ENCODE measurements at places on chromosomes 3 and 15.

- DNase-seq: no peak
Measured at GRCh38 chr3:194731506-194732073, 45.9 kb downstream of the FAM43A start.

DNA sequence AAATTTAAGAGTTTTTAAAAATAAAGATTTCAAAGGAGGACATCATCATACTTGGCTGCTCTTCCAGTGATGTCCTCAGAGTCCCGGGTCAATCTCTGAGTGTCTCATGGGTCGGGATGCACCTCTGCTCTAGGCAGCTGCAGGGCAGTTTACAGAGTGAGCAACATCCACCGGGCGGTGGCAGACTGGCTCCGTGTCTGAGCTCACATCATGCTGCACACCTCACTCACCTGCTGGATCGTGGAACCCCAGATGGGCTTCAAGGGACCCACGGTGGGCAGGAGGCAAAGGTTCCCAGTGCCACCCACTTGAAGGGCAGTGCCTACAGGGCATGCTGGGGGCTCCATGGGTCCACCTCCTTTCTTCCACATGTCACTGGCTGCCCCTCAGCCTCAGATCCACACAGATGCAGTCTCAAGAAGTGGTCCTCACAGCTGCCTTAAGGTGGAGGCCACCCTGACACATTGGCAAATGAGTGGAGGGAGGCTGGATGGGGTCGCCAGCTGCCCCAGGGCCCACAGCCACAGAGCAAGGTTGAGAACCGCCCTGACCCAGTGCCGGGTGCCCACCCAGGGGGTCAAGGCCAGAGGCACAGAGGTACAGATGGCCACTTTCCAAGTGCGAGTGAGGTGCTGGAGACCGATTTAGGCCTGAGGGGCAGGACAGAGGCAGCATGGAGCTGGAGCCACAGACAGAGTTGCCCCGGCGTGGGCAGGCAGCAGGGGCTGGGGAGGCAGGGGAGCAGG, 25.2 kb downstream of the CYFIP1 start:
- no peak for DNase-seq

DNA sequence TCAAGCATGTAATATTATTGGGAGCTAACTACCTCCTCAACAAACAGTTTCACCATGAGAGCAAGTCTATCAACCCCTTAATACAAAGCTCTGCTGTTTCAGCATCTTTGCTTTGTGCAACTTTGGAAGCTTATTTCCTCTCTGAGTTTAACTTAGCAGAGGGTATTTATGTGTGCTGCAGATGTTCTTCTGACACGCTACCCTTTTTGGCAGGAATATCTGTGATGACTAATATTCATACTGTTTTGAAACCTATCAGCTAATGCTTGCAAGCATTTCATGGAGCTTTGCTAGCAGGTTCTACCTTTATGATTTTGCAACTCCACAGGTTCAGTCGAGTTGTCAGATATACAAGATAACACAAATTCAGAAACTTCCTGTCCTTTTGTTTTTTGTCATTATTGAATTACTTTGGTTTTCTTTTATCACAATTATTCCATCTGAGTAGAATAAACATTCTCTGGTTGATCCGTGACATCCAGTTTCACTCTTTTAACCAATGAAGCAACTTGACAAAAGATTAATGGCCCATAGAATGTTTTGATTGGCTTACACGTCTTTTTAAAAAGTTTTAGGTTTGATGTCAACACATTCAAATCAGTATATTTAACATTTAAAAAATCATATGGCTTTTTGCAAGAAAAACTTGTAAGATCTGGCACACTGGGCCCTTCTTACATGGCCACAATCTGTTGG, 1.7 kb upstream of the SLC9A9 start:
- peak; percentile 46 for DNase-seq

DNA sequence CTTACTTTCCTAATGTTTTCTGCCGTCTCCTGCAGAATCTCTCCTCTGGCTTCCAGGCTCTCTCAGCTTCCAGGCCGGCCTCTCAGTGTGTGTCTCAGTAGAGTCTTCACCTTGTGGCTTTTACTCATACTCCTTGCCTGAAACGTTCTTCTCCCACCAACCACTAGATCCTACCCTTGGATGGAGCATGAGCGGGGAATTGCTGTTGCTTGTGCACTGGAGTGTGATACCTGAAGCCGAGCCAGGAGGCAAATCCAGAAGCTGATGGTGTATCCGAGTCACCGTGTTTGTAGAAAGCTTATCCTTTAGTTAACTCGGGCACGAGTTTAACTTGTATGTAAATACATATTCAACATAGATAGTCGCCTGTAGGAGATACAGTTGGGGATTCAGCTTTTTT, 285.0 kb upstream of the C2CD4B start:
- DNase-seq: no peak

DNA sequence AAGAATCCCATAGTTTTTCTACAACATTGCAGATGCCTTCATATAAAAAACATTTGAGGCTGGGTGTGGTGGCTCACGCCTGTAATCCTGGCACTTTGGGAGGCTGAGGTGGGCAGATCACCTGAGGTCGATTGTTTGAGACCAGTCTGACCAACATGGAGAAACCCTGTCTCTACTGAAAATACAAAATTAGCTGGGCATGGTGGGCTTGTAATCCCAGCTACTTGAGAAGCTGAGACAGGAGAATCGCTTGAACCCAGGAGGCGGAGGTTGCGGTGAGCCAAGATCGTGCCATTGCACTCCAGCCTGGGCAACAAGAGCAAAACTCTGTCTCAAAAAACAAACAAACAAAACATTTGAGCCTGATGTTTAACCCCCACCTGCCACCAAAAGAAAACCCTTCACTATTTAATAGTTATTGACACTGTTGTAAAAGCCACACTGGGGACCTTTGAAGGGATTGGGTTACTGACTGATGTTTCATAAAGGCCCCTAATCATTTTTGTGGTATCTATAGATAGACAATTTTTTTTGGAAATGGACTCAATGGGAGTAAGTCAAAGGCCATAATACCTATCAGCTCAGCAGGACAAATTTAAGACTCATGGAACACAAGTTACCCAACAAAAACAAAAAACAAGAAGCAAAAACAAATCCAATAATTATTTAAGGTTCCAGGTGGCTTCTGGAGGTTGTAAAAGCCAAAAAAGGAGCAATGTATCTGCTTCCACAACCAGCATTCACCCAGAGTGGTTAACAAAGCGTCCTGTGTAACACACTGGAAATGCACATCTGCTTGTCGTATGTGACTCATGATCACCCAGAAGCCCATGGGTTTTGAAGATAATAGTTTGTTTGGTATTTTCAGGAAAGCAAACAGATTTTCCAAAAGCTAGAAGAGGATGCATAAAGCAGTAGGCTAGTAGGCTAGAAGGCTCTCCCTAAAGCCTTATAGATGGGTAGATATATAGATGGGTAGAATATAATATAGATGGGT, 41.2 kb downstream of the CDCP1 start:
- DNase-seq: peak; percentile 60

GRCh38 chr3:117657278-117657677, 947.7 kb downstream of the TUSC7 start:
- no peak for DNase-seq

GRCh38 chr3:180611006-180611405, 9.0 kb downstream of the TTC14 start:
- no peak for DNase-seq

DNA sequence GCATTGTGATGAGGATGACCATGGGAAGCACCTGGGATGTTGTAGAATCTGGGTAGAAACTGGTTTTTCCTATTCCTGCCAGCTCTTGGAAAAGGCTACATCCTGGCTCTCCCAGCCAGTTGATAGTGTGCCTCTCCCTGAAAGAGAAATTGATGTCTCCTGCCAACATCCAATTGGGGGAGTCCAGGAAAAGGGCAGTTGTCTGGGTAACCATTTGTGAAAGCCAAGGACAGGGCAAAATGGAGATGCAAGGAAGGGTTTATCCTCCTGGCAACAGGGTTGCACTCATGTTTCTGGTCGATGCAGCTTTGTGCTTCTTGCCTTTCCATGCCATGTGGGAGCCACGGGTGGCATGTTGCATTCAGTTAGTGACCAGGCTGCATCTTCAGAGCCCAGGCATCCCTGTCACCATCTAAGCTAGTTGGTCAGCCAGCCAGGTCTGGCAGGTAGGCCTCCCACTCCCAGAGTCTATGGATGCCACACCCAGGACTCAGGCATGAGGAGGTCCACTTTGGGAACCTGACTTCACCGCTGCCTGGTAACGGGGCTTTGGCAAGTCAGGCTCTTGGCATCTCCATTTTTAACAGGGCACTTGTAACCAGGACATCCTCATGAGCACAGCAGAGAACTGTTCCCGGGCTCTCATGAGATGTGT, 153.5 kb downstream of the DNAJB8 start:
- no peak for DNase-seq

- DNase-seq: no peak
Measured at GRCh38 chr3:41518626-41519025, 319.3 kb downstream of the CTNNB1 start.

DNA sequence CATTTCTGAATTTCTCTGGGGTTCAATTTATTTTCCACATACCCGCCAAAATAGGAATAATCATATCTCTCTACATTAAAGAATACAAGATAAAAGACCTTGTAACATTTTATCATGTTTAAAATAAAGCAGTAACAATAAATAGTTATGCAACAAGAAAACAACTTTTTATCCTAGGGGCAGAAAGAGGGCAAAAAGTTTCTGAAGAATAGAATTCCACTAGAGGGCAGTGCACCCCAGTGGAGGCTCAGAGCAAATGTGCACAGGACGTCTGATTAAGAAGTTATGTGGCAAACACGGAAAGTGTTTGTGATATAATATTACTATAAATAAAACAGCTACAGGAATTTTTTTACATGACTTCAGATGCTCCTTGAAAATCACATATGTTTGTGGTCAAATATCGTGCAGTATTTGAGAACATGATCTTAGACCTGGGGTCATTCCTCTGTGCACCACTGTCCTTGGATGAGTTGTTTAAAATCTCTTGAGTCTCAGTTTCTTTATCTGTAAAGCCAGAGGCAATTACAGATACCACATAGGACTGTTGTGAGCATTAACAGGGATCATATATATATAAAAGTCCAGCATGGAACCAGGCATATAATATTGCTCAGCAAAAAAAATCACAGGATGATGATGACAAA, 13.2 kb upstream of the PIK3R4 start:
- DNase-seq: peak; percentile 59

DNA sequence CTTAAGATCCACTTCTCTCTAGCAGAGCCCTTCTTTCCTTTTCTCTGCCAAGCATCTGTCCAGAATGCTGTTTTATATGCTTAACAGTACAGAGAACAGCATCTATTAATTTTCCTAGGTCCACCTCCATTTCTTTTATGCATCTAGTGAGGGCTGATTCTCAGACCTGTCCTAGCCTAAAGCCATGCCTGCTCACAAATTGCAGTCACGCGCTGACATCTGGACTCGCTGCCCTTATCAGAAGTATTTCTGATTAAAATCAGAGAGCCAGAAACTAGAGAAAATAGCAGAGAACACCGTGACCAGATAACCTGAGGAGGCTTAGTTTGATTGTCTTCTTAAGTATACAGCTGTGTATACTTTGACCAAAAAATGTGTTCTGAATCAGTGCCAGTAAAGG, 1.9 kb downstream of the C3orf20 start:
- no peak for DNase-seq

DNA sequence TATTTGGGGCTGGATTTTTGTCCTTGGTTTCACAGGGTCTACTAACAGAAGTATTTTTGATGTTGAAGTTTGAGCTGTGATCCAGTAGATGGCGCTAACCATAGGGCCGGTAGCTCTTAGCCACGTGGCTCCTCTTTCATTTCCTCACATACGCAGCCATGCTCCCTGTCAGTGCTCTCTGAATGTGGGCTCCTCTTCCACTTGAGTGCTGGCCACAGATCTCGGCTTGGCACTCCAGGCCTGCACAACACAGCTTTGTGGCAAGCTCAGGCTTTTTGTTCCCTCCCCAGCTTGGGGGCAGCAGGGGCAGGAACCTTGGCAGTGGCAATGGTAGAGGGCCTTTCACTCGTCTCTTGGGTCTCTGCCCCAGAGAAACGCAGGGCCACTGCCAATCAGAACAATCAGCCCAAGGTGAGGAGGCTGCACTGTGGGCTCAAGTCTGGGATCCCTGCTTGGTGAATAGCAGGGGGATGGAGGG, 18.6 kb upstream of the DNAAF4 start:
- peak; percentile 73 for DNase-seq

- DNase-seq: no peak
Measured at GRCh38 chr3:77055841-77056341, 16.0 kb downstream of the ROBO2 start.

DNA sequence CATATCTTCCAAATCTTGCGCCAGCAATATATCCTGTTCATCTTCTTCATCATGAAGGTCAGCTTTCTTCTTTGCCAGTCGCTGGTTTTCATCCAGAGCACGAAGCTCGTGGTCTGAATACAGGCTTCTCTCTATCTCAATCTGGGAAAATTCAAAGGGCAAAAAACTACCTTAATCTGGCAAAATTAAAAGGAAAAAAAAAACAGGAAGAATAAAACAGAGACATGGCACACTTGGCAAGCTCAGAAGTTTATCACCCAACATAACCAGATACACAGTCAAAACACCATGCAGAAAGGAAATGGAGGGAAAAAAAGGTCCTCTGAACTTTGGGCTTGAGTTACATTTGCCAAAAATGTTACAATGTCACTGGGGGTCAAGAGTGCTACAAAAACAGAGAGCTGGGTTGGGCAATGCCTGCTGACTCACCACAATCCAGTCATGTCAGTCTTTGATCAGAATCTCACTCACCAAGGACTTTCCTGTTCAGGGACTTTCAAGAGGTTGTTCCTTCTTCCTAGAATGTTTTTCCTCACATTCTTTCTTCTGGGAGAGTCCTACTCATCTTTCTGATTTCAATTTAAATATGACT, 1.5 kb downstream of the MRPL46 start:
- DNase-seq: peak; percentile 83

- no peak for DNase-seq
Measured at GRCh38 chr3:10585945-10586344, 80.6 kb upstream of the ATP2B2 start.

- peak; percentile 21 for DNase-seq
Measured at GRCh38 chr3:46564190-46565021, 1.7 kb downstream of the LRRC2 start.

- DNase-seq: no peak
Measured at GRCh38 chr3:77234004-77234403, 194.1 kb downstream of the ROBO2 start.

DNA sequence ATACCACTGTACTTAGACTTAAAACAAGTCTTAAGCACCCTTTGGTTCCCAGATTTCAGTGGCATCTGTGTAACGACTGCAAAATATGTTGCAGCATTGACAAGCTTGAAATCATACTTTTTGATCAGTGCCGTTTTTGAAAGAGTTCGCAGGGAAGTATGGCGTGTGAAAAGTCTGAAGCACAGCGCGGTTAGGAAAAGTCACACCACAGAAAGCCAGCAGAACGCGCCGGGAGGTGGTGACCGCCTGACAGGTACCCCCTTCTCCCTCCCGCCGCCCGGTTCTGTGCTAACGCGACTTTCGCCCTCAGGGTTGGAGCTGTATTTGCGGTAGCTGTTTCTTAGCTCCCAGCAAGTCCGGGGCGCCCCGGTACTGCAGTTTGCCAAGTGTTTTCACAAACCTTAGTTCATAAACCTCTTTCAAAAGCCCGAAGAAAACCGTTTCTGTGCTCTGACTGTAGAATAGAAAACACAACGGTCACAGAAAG, 481 bp upstream of the CRYBG3 start:
- DNase-seq: no peak

- DNase-seq: peak; percentile 100
Measured at GRCh38 chr15:60379525-60380274, 18.1 kb downstream of the ANXA2 start.

- DNase-seq: no peak
Measured at GRCh38 chr3:49414753-49415152, 2.5 kb downstream of the TCTA start.

Data from EH (cell line).